ENCODE measurements at places on chromosomes 4 and X.

- DNase-seq = no peak
Observed at GRCh38 chr4:66574145-66574978, 904.1 kb upstream of the EPHA5 start.

- no peak for DNase-seq
Observed at GRCh38 chr4:86380181-86380724, 20.4 kb upstream of the MAPK10 start.

GRCh38 chrX:55161581-55161980 lies 58.6 kb upstream of the PAGE5 start:
- DNase-seq = no peak

GRCh38 chrX:46039526-46039925 lies 505.7 kb downstream of the ZNF674 start:
- no peak for DNase-seq

- DNase-seq = peak; percentile 9
Observed at GRCh38 chr4:43757147-43757546, 691.5 kb downstream of the KCTD8 start.

- DNase-seq = no peak
Observed at GRCh38 chrX:49243166-49243565, 7.9 kb downstream of the CCDC22 start.

DNA sequence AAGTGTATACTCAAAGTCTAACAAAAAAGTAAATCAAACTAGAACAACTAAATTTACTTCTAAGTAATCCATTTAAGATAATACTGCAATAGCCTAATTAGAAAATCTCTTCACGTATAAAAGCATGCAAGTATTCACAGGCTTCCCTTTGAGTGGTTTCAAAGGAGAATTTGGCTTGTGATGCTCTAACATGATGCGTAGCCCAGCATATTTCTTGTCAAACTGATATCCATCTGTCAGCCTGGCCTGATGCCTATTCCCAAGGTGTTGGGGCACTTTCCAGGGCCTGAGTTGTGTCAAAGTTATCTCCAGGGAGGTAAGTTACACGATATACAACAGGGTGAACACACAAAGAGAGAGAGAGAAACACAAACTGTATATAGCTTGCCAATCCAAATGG lies 287.0 kb upstream of the MAGEB18 start:
- DNase-seq = no peak

DNA sequence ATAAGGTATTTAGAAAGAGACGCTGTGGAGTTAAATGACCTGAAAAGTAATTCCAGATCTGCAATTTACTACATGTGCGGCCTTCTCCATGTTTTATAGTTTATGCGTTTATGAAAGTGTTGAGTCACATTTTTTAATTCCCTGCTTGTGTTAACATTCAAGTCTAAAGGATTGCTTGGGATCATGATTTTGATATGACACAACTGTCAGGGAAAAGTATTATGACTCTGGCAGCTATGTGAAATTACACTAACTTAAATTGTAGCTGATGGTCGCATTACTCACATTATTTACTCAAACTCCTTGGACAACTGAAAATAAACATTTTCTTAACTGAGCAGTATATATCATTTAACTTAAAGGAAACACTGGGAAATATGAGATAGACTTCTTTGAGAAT lies 14.3 kb upstream of the GABRB1 start:
- no peak for DNase-seq

DNA sequence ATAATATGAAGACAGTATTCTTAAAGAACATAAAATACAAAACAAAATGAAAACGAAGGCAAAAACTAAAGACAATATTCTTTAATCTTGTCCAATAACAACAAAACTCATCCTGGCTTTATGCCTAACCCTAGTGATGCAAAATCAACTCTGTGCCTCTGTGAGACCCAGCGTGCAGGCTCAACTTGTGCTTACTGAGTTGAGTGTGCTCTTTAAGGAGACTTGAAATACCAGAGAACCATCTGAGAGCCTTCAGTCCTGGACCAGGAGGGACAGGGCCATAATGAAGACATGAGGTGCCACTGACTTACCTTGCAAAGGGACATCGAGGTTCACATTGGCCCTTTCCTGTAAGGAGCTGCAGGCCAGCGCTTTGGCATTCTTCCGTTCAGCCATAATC lies 77.1 kb downstream of the NSUN7 start:
- DNase-seq = no peak

DNA sequence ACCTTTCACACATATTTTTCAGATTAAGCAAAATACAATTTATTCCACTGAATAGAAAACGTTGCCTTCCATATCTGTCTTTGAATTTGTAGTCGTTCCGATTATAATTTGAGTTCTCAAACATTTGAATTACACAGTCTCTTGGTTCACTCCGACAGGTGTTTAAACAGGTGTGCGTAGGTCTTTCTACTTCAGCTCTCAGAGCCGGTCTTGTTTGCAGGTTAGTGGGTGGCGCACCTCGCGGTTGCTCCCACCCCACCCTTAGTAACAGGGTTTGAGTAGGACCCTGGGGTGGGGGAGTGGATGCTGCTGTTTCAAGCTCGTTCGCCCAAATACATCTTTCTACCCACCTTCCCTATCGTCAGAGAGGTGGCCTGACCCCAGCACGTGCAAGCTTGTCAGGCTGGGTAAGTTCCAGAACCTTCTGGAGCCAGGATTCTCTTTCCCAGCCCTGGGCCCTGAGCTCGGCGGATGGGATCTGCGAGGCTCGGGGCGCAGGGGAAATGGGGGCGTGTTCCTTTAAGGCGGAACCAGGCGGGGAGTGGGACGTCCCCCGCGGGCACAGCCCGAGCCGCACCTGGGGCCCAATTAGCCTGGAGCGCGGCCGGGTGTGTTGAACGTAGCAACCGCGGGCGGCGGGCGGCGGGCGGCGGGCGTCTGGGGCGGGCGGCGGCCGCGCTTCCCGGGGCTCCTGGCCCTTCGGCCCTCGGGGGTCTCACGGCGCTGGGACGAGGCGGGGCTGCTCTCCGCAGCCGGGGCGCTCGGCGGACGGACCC lies at the start of gene FAM149A:
TSS of gene FAM149A (plus strand) at position 591 of the 776 bp plus-strand sequence.
- DNase-seq = no peak

GRCh38 chr4:145217349-145217748 lies 37.0 kb upstream of the OTUD4 start:
- no peak for DNase-seq

DNA sequence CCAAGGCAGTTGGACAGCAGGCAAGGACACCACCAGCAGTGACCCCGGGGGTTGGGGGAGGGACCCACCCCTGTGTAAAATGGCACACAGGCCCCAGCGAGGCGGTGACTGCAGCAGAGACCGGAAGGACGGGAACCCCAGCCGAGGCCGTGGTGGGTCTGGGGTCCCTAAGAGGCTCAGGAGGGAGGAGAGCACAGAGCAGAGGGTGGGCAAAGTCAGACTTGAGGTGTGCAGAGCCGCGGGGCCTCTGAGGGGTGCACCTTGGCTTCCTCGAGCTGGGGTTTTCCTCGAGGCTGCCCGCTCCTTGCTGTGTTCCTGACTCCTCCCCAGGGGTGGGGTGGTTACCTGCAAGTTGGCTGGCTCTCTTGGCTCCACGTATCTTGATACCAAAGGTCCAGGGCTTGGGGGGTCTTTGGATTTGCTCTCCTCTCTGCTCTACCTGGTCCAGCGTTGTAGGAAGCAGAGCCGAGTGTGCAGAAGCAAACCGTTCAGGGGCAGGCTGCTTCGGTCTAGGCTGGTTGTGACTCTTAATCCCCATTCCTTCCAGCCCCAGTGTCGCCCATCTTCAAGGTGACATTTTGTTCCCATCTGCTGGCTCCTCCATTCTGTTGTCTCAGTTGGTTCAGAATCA lies 37.9 kb upstream of the SORCS2 start:
- no peak for DNase-seq

DNA sequence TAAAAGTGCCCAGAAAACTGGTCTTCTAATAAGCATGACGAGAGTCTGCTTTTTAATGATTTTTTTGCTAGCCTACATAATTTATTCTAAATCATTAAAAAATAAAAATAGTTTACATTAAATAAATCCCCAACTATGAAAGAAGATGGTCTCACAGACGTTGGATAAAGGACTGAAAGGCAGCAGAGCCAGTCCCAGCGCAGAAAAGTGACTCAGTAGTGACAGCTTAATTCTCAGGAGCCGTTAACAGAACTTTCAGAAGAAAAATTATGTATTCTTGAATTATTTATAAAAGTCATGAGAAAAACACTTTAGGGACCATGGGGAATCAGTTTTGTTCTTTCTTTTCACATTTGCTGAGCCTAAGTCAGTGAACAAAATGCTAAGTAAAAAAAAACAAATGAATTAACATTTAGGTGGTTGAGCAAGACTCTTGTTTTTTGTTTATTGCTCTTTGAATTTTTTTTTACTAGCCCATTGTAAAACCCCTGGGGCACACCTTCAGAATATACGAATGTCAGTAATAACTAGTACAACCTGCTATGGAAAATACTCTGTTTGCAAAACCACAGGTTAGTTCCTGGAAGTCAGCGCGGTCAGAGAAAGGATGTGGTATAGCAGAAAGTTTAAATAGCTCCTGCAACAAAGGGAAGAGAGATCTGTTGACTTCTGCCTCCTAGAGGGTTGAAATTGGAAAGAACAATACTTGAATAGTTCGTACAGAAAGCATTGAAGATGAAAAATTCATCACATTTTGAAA lies 50.4 kb upstream of the CCDC160 start:
- DNase-seq = no peak

GRCh38 chr4:56662782-56663468 lies 18.2 kb downstream of the HOPX start:
- no peak for DNase-seq

GRCh38 chrX:124260845-124261244 lies 71.6 kb upstream of the TEX13D start:
- no peak for DNase-seq
